Right atrium auricular region (tissue), 2 donors: ENCODE measurements at places on chromosomes 3 and 15. TPM values are rescaled to one million over a fixed set of nuclear protein-coding genes. Genes with fewer than 3 reads are reported as not detected.

- no peak for DNase-seq
Measured at GRCh38 chr3:42720126-42720525, 17.5 kb upstream of the HHATL start.

DNA sequence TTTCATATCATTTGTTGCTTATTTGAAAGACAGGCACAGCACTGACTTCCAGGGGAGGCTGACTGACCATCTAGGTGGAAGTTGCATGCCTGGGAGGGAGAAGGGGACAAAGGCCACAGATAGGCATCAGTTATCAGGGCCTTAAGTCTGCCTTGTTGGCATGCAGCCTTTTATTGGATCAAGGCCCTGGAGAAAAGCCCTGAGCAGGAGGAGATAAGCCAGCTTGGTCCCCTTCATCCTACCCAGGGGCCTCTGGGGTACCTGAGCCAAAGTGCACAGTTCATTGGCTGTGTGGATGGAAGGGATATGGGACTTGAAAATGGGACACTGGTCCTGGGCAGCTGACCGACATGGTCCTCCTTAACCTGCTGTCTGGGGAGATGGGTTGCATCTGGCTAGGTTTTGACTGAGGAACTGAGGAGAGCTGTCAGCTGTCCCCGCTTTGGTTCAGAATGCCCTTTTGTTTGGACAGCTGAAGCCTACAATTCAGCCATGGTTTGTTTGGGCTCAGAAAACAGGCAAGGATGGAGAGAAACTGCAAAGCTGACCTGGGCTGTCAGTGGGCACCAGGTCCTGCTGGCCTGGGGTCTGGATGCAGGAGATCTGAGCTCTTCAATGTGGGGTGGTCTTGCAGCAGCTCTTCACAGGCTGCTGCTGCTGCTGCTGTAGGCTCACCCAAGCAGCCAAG is 60.0 kb downstream of the FLNB start:
- no peak for DNase-seq

DNA sequence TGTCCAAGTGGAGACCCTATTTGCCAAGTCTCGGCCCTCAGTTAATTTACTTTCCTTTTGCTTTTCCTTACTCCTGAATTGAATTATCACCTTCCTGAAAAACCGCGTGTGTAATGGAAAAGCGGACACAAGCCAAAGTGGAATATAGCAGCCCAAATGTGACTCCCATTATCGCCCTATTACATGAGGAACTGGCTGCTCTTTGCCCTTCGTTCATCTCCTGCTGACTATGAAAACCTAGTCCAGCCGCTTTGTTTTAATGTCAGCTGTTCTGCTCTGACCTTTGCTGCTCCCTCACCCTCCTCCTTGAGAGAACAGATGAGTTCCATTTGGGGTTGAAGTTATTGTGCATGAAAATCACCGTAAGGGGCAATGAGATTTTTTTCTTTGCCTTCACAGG is 632.7 kb upstream of the SUCLG2 start:
- DNase-seq: no peak

DNA sequence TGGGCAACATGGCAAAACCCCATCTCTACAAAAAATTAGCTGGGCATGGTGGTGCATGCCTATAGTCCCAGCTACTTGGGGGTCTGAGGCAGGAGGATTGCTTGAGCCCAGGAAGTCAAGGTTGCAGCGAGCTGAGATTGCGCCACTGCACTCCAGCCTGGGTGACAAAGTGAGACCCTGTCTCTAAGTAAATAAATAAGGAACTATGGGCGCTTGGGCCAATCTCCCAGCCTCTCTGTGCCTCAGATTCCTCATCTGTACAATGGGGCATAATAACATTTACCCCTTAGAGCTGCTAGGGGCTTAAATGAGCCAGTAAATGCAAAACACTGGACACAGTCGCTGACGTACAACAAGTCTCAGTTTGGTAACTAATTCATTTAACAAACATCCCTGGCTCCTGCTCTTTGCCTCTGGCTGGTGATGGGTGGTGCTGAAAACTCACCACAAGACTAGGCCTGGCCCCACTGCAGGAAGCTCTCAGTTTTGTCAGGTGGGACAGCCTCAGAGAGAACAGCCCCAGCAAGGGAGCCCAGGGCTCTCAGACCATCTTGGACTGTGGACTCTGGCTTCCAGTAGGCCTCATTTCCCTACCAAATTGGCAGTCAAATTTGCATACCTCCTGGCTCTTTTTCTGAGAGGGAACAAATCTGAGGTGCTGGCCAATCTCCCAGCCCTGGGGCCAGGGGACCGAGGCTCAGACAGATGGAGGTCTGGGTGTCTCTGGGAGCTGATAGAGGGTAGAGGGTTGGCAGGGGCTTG is 6.4 kb upstream of the TBC1D2B start:
- no peak for DNase-seq

Gene KCNAB1
- 3.2 TPM for total RNA-seq

Gene SV2B
- 0.24 TPM for total RNA-seq

Gene TTLL13
- not detected for total RNA-seq
